ENCODE measurements at places on chromosomes 12 and 14.

DNA sequence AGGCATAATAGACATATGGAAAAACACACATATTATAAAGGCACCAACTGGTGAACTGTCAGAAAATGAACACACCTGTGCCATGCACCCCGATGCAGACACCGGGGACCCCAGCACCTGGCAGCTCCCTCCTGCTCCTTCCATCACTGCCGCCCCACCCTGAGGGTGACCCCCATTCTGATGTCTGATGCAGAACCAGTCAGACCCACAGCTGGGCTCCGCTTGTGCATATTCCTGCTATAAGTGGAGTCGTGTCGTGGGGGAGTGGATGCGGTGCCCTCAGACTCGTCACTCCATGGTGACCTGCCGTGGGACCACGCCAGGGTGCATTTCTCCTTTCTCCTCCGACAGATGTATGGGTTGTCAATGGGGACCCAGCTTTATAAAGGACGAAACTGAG lies 45.7 kb upstream of the MEG3 start:
- DNase-seq: no peak

DNA sequence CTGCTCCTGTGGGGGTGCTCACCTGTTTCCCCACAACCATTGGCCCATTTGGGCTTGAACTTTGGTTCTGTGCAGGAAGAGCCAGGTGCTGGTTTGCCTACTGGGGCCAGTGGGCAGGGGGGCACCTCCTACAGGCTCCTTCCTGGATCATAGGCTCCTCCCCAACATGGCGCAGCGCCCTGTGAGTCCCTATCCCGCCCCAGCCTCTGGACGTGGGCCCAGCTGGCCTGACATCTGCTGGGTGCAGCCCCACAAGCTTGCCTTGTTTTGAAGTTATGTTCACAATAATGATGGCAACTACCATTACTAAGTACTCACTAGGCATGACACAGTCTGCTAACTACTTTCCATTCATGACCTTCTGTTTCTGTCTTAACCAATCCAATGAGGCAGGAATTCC lies 147.8 kb downstream of the RBM19 start:
- no peak for DNase-seq

DNA sequence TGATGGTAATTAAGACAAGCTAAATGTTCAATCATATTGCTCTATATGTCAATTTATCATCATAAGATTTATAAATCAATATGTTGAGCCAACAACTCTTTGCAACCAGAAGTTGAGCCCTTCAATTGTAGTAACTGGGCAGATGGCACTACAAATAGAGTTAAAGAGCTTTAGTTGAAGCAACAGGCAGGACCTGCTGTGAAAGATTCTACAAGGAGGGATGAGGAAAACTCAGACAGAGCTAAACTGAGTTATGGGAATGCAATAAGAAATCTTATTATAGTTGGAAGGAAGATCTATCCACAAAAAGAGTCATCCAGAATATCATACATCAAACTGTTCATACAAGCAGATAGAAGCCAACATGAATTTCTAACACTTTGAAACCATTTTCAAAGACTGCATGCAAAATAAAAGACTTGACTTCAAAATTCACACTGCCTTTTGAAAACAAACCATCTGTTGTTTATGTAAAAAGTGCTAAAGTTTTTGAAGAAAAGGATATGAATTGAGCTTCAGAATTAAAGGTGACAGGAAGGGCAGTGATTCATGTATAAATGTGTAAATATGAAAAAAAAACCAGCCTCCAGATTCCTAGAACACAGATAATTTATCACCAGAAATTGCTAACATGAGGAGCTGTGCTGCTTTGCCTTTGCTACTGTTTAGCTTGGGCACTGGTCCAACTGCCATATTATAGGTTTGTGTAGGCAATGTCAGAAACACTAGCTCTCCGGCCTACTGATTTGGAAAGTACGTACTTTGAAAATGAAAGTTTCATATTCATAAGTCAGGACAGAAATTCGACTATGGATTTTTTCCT lies 133.2 kb downstream of the SLC35F4 start:
- no peak for DNase-seq

DNA sequence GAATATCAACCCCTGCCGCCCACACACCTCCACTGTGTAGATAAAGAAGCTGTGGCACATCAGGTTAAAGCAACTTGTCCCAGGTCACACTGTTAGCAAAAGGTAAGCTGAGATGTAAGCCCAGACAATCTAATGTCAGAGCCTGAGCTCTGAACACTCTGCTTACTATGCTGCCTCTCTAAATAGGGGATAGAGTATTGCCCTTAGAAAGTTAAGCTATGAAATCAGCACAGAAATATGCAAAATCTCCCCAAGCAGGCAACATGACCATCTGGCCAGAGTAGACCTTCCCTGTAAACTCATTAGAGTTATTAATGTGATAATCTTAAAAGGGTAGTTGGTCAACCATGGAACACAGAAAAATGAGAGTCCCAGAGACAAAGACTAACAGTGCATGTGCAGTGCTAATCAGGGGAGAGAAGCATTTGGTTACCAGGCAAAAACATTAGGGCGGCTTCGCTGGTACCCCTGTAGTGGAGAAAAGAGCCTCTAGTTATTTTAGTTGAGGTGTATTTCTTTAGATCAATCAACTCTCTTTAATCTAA lies 171.0 kb downstream of the BTG1 start:
- DNase-seq: no peak

DNA sequence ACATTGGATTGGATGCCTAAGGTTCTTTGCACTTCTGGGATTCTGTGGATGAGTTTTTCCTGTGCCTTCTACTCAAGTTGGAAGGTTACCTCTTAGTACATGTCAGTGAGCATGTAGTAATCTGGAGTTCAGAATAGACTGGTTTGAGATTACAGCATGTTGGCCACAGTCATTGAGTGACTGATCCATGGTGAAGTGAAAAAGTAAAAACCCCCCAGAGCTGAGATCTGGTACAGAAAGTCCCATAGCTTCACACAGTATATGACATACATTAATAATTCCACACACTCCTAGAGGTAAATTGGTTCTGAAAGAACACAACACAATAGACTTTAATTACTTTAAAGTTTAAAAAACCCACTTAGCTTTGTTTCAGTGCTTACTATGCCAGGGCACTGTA lies 11.9 kb upstream of the CCND2 start:
- no peak for DNase-seq

DNA sequence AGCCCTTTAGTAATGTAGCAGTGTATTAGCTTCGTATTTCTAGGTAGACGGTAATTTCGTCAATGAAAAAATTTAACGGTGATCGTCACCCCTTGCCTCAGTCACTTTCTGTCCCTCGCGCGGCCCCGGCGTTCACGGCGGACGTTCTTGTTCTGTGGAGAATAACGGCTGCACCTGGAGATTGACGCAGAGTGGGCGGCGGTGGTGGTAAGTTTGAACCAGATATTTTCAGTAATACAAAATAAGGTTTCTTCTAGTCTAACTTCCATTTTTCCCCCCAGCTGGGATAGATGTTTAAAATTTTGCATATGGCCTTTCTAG lies 341 bp downstream of the ZNF10 start:
- peak; percentile 11 for DNase-seq

GRCh38 chr12:121400332-121401139 lies 618 bp downstream of the RNF34 start:
- peak; percentile 30 for DNase-seq

DNA sequence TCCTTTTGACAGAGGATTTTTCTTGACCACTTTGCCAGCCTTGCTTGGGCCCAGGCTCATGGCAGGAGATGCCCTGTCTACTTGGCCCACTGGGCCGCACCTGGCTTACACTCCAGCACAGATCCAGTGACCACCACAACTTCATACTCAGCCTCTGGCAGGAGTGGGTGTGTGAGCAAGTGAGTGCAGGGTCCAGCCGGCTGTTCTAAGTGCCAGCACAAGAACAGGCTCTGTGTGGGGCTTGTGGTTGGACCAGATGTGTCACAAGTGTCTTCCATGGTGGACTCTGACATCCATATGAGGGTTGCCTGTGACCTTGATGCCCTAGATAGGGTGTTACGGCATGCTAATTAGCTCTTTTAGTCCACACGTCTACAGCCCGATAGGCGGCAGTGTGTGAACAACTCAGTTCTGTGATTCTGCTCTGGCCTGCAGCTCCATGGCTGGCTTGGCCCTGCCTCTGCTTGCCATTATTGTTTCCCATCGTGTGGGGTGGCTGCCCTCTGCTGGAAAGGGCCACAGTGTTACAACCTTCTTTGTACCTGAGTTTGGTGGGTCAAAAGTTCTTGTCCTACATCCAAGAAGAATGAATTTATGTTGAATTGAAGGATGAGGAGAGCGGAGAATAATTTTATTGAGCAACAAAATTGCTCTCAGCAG lies 1089.1 kb downstream of the SLC6A15 start:
- DNase-seq: no peak

GRCh38 chr12:126347421-126347820 lies 1282.2 kb downstream of the AACS start:
- no peak for DNase-seq

Measured in stimulated activated CD8-positive, alpha-beta memory T cell treated with anti-CD3 and anti-CD28 coated beads, Interleukin-4, amount 100 ng/mL, for 24 hours (primary cell).